ENCODE measurements at places on chromosomes 2 and 18.

DNA sequence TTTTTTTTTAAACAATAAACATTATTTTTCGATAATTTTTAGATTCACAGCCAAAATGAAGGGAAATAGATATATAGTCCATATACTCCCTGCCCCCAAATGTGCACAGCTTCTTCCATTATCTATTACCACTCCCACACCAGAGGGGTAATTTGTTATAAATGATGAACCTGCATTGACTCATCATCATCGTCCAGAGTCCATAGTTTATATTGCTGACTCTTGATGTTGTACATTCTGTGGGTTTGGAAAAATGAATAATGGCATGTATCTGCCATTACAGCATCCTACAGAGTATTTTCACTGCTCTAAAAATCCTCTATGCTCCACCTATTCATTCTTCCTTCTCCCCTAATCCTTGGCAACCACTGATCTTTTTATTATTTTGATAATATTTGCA lies 121.5 kb downstream of the LTBP1 start:
- no peak for DNase-seq

DNA sequence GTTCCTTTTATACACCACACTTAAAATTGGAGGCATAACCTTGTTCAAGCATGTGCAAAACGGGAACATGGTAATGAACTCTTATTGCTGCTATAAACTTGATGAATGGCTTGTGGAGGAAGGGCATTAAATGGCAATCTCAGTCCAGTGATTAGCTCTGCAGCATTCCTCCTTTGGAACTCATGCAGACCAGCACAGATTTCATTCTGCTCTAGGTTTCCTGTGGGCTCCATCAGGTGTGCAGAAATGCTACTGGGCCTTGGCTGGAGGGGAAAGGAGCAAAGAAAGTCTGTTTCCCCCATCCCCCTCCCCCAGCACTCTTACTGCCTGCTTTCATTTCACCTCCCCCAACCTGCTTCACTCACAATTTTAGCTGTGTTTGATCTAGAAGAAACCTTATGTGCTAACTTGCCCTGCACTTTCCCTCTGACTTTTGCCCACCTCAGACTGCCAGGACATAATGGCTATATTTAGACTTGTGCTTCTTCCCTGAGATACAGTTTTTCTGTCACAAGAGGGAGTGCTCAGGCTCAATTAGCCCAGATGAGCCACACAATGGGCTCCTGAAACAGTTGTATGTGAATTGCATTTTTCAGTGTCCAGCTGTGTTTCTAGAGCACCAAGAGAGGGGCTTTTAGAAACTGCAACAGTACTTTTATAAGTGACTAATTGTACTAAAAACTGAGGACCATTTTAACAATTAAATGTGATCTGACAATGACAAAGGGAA lies 109.8 kb downstream of the FSHR start:
- peak; percentile 77 for DNase-seq

- no peak for DNase-seq
Measured at GRCh38 chr18:36568487-36568886, 260.3 kb downstream of the TPGS2 start.

- no peak for DNase-seq
Measured at GRCh38 chr18:59395226-59396175, 36.4 kb upstream of the LMAN1 start.

DNA sequence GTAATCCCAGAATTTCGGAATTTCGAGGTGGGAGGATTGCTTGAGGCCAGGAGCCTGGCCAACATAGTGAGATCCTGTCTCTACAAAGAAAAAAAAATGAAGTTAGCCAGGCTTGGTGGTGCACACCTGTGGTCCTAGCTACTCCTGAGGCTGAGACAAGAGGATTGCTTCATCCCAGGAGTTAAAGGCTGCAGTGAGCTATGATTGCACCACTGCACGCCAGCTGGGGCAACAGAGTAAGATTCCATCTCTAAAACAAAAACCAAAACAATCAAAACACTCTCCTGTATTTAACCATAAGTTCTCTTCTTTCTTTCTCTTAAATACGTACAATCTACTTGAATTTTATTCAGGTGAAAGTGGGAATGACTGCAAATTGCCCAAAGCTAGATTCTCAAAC lies 33.8 kb upstream of the NEDD4L start:
- no peak for DNase-seq

DNA sequence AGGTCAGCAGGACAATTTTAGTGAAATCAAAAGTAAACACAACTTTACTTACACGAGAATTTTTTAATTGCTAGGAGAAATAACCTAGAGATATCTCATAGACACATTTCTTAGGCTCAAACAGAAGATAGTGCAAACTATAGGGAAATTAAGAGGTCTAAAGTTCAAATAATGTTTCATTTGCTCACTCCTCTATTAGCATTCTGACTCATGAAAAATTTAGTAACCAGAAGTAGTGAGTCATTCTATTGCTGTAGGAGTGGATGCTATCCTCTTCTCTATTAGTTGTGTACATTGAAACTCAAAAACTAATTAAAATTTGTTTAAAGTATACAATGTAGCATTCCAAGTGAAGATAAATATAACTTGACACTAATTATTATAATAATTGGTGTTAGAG lies 908.3 kb upstream of the TMEFF2 start:
- no peak for DNase-seq

DNA sequence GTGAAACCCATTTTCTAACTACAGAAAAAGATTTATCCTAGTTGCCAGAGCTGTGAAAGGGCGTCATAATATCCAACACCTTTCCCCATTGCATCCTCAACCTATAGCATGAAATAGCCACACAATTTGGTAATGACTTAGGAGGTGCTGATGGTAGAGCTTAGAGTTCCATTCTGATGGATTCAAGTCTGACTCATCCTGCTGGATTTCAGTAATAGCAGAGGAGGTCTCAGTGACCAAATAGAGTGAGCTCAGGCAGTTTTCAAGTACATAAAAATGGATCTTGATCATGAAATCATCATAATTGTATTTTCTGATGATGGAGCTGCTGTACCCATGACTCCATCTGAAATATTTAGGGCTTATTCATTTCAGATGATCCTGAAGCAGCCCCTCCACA lies 270.7 kb upstream of the KLHL29 start:
- DNase-seq = no peak

DNA sequence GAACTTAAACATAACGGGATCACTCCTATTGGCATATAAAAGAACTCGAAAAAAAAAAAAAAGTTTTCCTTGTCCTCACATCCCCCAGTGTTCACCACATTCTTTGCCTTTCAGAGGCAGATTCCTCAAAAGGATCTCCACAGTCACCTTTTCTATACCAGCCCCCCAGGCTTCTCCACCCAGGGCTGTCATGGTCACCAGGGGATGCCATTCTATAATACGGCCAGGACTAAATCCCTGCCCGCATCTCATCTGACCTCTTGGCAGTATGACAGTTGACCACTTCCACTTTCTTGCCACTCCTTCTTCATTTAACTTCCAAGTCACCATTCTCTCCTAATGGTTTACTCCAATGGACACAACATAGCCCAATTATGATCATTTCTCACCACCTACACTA lies 29.3 kb downstream of the SOS1 start:
- DNase-seq = no peak

DNA sequence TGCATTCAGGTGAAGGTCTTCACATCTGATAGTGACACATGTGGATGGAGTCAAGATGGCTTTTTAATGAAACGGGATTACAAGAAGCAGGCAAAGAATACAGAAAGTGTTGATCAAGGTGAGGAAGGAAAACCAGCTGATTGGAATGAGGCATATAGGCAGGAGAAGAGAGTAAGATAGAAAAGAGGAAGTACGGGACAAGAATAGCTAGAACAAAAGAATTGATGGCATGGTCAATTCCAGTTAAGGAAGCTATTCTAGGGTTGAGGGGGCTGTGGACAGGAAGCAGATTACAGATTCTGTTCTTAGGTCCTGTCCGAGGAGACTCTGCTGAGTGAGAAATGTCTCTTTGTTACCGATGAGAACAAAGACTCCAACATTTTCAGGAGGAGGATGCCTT lies 13.2 kb upstream of the NCK2 start:
- no peak for DNase-seq

DNA sequence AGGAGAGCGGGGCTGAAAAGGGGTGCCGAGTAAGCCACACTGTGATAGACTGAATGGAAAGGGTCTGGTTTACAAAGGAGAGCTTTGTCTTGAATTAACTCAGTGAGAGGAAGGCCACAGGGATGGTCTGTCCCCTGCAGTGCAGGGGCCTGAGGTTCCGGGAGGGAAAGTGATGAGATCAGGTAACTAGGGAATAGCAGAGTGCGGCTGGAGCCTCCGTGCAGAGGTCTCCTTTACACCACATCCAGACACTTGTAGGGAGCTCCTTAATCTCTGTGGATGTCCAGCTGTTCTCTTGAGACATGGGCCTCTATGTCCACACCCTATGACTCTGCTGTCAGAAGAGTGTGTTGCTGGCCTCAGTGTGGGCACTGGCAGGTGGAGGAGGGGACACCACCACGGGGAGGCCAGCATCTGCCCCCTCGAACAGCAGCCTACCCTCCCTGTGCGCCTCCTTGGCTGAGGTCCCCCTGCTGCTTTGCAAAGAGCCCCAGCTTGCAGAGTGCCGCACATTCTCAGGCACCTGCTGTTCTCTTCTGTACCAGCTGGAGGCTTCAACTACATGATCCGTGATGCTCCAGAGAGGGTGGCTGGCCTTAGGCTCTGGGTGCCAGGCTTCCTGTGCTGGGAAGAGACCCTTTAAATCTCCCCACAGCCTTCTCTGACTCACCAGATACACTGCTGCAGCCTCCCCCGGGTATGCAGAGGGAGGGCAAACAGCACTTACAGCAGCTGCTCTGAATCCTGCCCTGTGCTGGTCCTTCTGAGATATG lies 25.9 kb downstream of the ENOSF1 start:
- DNase-seq = no peak

- no peak for DNase-seq
Measured at GRCh38 chr2:226752887-226753286, 46.7 kb downstream of the IRS1 start.

GRCh38 chr2:72980535-72981217 lies 63.4 kb downstream of the EMX1 start:
- DNase-seq = no peak

- DNase-seq = no peak
Measured at GRCh38 chr2:233816771-233817170, 37.6 kb downstream of the HJURP start.

DNA sequence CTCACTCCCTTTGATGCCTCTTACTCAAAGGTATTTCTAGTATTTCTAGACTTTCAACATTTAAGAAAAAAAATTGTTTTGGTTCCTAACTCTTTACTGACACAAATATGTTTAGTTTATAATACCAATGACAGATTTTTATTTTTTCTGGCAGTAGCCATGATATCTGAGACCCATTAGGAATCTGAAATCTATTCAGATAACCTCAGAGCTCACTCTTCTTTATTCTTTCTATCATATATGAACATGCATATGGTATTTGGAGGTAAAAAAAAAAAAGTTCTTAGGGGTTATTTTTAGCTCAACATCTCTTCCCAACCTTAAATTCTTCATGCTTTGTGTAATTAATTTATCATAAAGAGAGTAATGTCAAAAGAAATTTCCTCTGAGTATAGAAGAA lies 465.5 kb downstream of the CDH2 start:
- DNase-seq = no peak

DNA sequence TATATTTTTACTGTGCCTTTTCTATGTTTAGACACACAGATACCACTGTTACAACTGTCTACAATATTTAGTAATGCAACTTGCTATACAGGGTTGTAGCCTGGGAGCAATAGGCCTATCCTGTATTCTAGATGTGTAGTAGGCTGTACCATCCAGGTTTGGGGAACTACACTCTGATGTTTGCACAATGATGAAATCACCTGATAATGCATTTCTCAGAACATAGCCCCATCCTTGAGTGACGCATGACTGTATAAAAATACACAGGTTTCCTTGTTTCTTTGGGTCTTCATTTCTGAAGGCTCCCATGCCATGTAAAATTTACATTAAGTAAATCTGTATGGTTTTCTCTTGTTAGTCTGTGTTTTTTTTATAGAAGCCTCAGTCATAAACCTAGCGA lies 270.9 kb upstream of the SKOR2 start:
- no peak for DNase-seq

DNA sequence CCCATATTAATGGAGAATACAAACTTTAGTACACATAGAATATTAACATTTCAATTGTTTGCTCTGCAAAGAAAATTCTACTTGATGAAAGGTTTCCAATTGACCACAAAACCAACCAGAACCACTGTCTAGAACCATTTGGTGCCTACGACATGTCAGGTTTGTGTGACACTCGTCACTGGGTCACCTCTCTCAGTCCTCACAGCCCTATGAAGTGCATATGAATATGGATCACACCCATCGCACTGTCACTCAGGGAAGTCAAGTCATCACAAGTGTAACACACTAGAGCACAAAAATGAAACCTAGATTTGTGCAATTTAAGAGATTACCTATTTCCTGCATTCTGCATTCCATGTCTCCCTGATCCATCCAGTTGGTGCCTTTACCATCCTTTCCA lies 43.7 kb downstream of the PTPN2 start:
- no peak for DNase-seq

GRCh38 chr2:174618179-174618578 lies 20.6 kb upstream of the WIPF1 start:
- DNase-seq = no peak

GRCh38 chr2:129252781-129253460 lies 726.5 kb upstream of the RAB6C start:
- DNase-seq = no peak

DNA sequence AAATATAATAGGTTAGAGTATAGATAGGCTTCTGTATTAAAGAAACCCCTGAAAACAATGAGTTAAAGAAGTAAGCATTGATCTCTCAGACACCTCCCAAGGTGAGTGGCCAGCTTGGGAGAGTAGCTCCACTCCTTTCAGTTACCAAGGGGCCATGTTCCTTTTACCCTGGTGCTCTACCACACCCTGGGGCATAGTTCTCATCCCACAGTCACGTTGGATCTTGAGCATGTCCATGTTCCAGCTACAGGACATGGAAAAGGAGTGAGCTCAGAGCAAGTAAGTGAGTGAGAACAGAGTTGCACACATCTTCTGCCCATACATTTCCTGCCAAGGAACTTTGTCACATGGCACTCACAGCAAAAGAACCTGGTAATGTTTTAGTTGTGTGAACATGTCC lies 325.9 kb upstream of the SLC39A10 start:
- no peak for DNase-seq

DNA sequence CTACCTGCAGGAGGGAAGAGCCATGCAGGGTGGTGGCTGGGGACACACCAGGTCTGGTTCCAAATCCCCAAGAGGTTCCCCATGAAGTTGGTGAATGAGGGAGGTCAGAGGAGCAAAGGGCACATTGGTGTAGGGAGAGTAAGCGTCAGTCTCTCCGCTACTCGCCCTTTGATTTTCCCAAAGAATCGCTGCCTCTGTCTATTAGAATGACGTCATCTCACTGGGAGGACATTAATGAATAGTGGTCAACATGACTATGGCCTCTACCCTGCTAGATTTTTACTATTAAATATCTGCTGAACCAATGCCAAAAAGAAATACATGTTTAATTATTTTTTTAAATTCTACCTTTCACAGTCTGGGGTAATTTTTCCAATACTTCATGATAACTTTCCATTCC lies 109.6 kb upstream of the SNTG2 start:
- no peak for DNase-seq

GRCh38 chr2:237059155-237059875 lies 26.4 kb upstream of the COPS8 start:
- no peak for DNase-seq

- no peak for DNase-seq
Measured at GRCh38 chr18:34809451-34810072, 99.5 kb downstream of the DTNA start.
